ENCODE measurements at places on chromosomes 12 and 14. TPM values are rescaled to one million over a fixed set of nuclear protein-coding genes. Genes with fewer than 3 reads are reported as not detected.

Gene KLRC1
- total RNA-seq: not detected

Gene CACNA2D4
- 0.51 TPM for total RNA-seq

Gene ADCY6
- total RNA-seq: 46.2 TPM

Gene KLHDC1
- total RNA-seq: 1.6 TPM

Gene ASPG
- not detected for total RNA-seq
